Pons (tissue), 1 donor: ENCODE measurements at places on chromosomes 12 and 14.
A peak's percentile ranks its signal among the peaks of the same experiment; 100 is the strongest.

- DNase-seq: no peak
Observed at GRCh38 chr12:19945559-19946435, 422.5 kb upstream of the PDE3A start.

DNA sequence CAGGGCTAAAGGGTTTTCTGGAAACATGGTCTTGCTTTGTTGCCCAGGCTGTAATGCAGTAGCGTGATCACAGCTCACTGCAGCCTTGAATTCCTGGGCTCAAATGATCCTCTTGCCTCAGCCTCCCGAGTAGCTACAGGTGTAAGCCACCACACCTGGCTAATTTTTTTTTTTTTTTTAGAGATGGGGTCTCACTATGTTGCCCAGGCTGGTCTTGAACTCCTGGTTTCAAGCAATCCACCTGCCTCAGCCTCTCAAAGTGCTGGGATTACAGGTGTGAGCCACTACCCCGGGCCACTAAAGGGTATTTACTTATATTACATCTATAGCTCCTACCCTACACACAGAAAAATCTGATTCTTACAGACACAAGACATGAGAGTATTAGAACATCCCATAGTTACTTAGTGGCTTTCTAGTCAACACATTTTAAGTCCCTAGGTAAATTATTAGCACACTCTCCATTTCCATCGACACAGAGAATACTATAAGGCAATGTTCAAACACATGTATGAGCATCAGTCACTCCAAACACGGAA, 6.2 kb upstream of the DCAF11 start:
- DNase-seq: no peak

DNA sequence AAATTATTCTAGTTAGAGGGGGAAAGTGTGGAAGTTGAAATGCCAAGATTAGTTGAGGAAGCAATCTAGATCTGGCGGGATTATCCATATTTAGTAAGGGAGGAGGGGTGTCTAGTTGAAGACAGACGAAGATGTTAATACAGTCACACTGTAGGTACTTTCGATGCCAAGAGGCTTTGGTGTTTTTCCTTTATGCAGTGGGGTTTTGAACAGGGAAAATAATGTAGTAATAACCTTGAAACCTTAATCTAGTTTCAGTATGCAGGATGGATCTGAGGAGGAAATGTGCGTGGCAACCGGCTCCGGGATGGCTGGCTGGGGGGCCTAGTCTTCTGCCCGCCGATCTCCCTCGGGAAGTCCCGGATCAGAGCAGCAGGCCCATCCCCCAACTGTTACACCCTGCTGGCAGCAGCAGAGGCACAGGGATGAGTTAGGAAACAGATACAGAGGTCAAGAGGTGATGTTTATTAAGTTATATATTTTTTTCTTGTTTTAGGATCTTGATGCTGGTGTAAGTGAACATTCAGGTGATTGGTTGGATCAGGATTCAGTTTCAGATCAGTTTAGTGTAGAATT, 27.4 kb downstream of the MDM2 start:
- DNase-seq: no peak

GRCh38 chr12:103768467-103769123, 72.4 kb downstream of the NT5DC3 start:
- no peak for DNase-seq

- DNase-seq: no peak
Observed at GRCh38 chr12:63420206-63420644, 248.1 kb downstream of the DPY19L2 start.

DNA sequence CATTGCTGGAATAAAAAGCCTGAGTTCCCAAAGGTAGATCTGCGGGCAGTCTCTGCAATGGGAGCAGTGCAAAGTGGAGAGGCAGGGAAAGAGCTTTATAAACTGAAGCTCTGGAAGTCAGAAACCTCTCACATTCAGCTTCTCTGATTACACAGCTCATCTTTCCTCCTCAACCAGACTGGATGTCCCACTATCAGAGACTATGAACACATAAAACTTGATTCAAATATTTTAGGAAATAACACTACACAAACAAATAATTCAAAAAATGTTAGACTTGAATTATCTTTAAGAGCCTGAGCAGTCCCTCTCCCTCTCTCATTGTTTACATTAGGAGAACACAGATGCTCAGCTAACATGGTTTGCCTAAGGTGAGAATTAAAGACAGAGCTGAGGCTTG, 72.9 kb downstream of the DENND5B start:
- peak; percentile 21 for DNase-seq

DNA sequence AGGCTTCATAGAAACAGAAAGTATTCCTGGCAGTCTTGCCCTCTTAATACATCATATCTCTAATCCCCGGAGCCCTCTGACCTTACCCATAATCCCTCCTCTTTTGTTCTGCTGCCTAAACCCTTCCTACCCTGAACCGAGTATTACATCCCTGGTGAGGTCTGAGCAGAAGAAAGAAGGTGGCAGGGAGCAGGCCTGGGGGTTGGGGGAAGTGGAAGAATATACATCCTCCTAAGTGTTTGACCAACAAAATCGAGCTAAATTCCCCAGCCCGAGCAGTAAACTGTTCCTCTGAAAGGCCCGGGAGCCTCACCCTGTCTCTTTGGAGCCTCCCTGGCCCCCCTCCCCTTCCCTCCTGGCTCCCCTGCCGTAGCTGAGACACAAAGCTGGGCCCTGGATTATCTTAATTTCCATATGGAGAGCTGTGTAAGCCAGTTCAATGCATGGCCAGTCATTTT, 192.6 kb upstream of the LHX5 start:
- DNase-seq: no peak

GRCh38 chr12:87901457-87901856, 127.7 kb downstream of the C12orf50 start:
- DNase-seq: no peak

DNA sequence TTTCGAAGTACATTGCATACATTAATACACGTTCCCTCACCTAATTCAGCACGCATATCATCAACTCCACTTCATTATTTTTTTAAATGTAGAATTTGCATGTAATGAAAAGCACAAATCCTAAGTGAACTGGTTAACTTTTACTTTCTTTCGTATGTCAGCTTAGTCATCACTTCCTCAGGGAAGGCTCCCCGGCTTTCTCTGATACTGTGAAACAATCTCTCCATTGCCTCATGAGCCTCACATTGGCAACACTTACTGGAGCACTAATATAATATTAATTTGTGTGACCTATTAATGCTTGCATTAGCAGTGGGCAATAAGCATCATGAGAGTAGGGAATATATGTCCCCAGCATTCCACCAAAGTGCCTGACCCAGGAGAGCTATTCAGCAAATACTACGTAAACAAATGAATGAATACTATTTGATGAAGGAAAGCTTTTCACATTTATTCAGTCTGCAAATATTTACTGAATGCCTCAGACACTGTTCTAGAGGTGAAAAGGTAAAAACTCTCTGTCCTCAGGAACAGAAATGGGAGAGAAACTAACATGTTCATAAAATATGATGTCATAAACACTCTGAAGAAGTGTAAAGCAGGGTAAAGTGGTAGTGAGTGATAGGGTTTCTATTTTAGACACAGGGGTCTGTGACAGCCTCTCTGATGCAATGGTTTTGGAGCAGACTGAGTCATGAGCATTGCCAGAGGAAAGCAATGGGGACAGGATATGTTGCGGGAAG, 327.5 kb upstream of the DIO2 start:
- DNase-seq: no peak

- DNase-seq: no peak
Observed at GRCh38 chr14:92471919-92472318, 41.7 kb upstream of the RIN3 start.
